ENCODE measurements at places on chromosomes 7 and 10.

DNA sequence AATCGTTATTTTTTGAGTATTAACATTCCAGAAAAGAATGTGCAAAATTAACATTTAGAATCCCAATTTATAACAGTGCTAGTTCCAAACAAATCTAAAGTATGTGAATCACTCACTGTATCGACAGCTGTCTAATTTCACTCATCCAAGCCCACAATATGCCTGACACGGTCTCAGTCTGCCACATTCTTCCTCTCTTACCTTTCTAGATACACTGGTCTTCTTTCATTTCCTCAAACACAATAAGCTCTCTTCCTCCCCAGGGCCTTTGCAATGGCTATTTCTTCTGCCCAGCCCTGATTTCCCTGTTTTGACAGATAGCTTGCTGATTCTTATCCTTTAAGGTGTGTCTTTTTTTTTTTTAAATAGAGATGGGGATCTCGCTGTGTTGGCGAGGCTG lies 48.8 kb downstream of the UBE2H start:
- DNase-seq, result no peak

DNA sequence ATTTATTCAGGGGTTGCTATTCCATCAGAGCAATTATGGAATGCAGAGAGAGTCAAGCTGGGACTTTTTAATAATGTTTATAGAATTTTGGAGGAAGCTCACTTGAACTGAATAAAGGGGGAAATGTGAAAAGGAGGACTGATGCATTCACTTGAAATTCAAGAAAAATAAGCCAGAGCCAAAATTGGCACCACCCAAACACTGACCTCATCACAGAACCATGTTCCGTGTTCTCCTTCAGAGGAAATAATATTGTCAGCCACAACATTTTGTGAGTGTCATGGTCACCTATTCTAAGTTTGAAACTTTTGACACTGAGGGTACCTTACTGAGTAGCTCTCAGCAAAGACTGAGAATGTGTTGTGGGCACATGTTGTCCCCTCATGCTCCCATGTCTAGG lies 207.0 kb downstream of the ANK3 start:
- peak; percentile 33 for DNase-seq

DNA sequence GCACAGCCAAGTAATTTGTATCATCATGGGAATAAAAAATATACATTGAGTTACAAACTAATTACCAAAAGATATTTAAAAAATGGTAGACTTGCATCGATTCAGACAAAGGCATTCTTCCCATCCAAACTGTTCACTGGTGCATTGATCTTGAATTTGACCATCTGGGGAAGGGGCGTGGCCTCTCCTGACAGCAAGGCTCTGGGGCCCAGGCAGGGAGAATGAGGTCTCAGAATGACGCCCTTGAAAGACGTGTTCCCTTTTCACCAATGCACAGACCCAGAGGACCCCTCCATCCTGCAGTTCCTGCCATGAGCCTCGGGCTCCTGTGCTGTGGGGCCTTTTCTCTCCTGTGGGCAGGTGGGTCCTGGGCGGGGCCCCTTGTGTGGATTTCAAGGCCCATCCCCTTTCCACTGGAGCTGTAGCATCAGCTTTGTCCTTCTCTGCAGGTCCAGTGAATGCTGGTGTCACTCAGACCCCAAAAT lies 91.1 kb upstream of the PRSS58 start:
- DNase-seq, result no peak

DNA sequence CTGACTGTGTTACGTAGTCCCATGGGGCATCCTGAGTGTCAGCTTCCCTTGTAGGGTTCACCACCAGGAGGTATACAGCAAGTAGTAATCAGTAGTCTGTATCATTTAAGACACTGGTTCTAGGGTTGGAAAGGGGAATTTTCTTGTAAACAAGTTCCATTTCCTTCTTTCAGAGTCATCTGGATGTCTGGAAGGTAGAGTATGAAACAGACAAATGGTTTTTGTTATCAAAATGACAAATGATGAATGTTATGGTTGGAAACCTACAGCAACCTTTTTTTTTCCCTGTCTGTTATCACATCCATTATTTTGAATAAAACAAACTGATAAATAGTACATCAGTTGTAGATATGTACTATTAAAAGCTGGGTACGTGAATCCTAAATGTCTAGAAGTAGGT lies 19.1 kb downstream of the SEMA3A start:
- no peak for DNase-seq

DNA sequence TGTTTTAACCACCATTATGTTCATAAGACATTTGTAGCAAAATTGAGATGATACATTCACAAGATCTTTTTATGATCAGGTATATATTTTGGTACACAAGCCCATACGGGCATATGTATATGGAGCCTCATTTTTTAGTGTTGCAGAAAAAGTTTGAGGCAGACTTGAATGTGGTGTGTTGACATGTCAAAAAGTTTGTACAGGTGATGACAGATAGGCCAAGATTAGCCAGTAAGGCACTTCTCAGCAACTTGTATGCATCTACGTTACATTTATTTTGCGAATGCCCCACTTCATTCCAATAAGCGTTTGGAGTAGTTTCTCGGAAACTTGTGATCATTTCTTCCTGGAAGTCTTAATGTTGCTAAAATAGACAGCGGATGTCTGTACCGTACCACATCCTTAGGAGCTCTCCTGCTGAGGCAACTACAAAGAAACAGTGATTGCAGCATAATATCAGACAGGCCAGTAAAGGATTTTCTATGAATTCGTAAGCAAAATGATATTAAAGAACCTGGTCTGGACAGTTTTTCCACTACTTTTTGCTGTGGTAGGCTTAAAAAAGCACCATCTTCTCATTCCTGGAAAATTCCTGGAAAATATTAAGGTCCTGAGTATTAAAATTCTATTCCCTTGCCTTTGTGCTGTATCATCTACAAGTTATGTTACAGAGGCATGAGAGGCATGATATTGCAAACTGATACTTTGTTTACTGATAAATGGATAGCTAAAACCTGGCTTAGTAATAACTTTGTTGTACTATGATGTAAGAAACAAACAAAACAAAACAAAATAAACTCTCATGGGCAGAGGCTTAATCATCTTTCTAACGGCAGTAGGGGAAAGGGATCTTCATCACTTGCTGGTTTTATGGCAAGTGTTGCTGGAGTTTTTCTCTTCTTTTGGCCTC lies 153.6 kb downstream of the HDAC9 start:
- no peak for DNase-seq

All from AG08395 (cell line).